Activated CD4-positive, alpha-beta T cell treated with anti-CD3 and anti-CD28 coated beads, Interleukin-2, amount 10 ng/mL, durations not matched to agents 7 days and 5 days (primary cell): ENCODE measurements at places on chromosomes 2 and 18.

DNA sequence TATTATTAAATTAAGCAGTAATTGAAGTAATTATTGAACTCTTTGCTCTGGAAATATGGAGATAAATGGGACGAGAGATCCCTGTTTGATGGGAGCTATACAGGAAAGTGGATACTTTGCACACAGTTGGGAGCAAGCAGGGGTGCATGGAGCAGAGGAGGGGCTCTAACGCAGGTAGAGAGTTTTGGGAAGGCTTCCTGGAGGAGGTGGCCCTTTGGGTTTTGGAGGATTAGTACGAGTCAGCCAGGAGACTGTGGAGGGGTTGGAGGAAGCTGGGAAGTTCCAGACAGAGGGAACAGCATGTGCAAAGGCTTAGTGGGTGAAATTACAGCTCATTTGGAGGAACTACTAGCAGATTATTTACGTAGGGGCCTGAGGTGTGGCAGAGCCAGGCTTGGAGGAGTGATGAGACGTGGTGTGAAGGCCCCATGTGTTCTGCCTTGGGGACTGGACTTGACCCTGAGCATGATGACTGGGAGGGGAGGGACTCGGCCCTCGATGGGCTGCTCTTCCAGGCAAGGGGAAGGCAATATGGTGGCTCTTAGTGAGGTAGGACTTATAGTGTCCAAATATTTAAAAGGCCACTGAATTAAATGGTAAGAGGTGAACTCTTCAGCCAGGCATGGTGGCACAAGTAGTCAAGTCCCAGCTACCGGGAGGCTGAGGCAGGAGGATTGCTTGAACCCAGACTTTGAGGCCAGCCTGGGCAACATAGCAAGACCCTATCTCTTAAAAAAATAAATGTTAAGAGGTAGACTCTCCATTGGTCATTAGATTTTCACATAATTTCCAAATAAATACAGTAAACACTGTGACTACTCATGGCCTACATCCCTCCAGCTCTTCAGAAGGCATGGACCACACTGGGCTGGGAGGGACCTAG is 30.2 kb downstream of the GREB1 start:
- no peak for DNase-seq

DNA sequence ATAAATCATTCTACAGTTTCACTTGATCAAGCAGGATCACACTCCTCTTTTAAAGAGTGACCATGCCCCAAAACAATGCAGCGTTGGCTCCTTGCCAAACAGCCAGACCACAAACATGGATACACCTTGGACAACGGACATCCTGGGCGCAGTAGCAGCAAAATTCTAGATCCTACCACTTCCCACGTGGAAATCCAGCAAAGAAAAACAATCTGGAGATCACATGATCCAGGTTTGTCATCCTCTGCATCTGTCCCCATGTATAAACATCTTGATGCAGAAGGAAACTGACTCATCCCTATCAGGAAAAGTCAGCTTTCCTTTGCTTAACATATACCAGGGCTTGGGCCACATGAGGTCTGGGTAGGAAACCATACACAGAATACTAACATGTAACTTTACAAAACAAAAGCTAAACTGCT is 53.1 kb downstream of the ZNF521 start:
- no peak for DNase-seq

GRCh38 chr2:144424559-144425240 is 95.2 kb downstream of the ZEB2 start:
- no peak for DNase-seq

- no peak for DNase-seq
These were observed 15.4 kb upstream of the HOXD1 start for GRCh38 chr2:176172895-176173566.

DNA sequence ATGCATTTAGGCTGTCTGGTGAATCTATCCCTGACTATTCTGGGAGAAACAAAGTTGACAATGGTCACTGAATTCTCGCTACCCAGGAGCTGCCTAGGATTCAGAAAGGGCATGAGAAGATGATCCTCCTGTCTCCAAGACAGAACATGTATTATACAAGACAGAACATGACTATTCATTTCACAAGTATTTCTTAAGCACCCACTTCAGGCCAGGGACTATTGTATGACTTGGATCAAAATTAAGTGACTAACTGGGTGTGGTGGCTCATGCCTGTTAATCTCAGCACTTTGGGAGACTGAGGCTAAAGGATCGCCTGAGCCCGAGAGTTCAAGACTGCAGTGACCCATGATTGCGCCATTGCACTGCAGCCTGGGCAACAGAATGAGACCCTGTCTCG is 235.8 kb upstream of the RAB12 start:
- DNase-seq, result no peak

DNA sequence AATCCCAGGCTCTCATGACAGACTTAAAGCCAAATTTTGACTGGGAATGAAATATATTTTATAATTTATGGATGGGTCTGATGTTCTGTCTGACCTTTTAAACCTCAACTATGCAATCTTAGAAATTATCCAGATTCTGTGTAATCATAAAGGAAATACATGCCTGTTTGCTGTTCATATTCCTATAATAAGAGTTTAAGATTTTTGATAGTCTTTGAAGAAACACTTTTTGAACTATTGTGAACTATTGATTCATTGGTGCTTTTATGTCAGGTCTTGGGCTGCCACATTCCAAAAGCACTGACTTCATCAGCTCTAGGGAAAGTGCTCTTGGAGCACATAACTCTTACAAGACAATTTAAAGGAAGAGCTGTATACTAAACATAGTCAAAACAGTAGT is 64.2 kb downstream of the CCDC150 start:
- DNase-seq, result no peak

- DNase-seq, result no peak
These were observed 39.1 kb upstream of the ACKR3 start for GRCh38 chr2:236530512-236530911.

- no peak for DNase-seq
These were observed 48.1 kb upstream of the HPCAL1 start for GRCh38 chr2:10254373-10255188.

DNA sequence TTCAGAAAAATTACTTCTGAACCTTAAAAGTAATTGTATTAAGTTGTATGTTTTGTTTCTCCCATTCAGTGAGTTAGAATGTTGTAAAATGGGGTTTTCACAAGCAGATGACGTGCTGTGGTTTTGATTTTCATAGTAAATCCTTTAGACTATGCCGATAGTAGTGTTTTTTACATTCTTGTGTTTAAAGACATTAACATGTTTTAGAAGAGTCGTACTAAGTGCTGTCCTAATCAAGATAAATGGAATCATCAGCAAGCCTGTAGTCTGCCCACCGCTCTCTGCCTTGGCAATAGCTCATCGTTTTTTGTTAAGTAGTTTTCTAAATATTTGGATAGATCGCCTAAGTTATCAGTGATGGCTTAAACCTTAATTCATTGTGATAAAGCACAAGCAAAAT is 21.5 kb downstream of the PKP4 start:
- no peak for DNase-seq

DNA sequence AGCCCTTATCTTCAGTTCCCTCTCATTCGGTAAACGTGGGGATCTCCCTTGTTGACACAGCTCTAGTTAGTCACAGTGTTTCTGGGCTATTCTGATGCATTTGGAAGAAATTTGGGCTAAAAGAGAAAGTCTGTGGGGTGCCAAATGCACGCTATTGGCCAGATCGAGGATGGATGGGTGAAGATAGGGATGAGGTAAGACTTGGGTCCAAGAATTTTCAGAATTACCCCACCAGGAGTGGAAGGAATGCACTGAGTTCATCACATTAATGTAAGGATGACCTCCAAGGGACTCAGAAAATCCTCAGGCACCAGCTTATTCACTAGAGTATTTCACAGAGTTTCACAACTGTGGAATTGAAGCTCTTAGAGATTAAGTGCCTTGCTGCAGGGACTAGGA is 49.3 kb downstream of the NRP2 start:
- no peak for DNase-seq

DNA sequence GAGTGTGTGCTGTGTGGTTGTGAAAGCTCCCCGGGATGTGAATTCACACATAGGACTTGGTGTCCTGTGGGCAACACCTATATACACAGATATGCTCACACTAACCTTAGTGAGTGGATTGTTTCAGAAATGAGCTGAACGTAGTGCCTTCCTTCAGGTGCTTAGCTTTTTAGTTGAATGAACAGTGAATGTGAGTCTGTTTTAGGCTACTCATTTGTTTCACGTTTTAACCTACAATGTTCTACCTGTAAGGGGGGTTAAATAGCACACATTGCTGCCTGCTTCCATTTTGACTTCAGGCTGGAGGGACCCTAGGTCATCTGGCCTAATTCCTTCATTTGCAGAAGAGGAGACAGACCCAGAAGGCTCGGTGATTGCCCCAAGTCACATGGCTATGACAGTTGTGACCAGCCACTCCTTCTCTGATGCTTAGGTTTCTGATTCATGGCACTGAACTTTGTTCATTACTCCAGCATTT is 1.0 kb downstream of the PLEK start:
- DNase-seq, result no peak

DNA sequence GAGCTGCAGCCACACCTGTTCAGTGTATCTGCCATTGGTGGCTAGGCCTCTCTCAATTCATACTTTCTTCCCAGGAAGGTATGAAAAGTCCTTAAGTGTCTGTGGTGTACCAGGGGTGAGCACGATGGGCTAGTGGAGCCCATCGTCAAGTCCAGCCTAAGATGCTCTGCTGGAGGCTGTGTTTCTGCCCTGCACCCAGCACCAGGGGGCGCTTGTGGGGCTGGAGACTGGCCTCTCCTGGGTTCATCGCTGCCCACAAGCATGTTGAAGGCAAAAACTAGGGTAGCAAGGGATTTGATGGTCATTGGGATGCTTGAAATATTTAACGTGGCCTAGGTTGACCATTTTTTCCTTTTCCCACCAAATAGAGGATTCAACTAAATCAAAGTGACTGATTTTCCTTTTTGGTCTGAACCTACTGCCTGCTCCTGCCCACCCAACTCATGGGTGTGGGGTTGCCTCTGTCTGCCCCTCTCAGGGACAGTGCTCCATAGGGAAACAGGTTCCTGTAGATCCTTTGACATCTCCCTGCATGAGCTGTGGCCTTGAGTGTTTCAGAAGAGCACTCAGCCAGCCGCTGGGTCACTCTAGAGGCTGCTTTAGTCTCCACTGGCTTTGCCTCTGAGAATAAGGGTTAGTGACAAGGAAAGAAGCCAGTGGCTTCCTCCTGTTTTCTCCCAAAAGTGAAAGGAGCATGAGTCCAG is 59.0 kb downstream of the TPGS2 start:
- DNase-seq, result no peak

- DNase-seq, result no peak
These were observed 112.8 kb downstream of the PRELID3A start for GRCh38 chr18:12520442-12520992.

- no peak for DNase-seq
These were observed 20.5 kb upstream of the REG3A start for GRCh38 chr2:79180092-79180491.

- DNase-seq, result no peak
These were observed 41.7 kb downstream of the PLEKHM3 start for GRCh38 chr2:207983641-207984042.

GRCh38 chr18:44356566-44357157 is 324.0 kb upstream of the SETBP1 start:
- DNase-seq, result no peak

DNA sequence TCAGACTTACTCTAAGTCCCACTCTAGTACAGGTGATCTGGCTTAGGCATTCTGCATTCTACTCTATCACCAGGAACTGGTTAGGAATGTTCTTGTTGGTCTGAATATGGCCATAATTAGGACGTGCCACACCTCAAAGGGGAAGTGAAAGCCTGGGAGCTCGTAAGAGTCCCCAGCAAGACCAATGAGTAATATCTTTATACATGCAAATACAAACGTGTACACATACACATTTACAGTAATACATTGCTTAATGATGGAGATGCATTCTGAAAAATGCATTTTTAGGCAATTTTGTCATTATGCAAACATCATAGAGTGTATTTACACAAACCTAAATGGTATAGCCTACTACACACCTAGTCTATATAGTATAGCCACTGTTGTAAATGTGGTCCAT is 19.5 kb upstream of the ERCC3 start:
- no peak for DNase-seq

GRCh38 chr18:11760498-11761167 is 71.6 kb downstream of the GNAL start:
- DNase-seq, result no peak

DNA sequence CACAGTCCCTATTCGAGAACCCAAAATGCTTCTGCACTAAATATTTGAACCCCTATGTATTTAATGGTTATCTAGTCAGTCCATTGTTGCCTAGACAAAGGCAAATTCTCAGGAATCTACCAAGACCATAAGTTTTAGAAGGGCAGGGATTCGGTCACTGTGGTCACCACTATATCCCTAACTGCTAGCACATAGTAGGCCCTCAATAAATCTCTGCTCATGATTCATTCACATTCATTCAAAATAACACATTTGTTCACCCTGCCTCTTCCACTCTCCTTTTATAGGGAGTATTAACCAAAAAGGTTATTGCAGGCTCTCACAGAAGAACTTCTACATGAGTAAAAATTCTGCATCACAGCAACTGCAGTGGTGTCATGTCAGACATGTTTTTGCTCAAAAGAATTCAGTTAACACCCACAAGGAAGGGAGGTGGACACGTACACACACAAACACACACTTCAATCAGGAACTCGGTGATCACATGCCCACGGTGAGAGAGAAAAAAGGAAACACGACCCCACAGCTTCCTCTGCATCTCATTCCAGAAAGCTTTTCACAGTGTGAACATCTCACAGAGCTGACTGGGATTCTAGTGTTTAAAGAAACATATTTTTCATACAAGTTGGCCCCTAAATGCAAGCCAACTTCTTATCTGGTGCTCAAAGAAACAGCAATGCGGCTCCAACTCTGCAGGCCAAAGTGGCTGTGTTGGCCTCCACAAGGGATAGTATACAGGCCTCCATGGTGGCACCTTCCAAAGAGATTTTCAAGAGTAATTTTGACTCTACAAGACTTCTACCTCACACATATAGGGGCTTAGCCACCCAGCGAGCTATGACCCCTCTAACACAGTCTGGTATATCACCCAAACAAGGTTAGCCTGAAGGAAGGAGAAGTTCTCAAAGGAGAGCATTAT is 98.0 kb downstream of the ANKRD44 start:
- peak; percentile 54 for DNase-seq

DNA sequence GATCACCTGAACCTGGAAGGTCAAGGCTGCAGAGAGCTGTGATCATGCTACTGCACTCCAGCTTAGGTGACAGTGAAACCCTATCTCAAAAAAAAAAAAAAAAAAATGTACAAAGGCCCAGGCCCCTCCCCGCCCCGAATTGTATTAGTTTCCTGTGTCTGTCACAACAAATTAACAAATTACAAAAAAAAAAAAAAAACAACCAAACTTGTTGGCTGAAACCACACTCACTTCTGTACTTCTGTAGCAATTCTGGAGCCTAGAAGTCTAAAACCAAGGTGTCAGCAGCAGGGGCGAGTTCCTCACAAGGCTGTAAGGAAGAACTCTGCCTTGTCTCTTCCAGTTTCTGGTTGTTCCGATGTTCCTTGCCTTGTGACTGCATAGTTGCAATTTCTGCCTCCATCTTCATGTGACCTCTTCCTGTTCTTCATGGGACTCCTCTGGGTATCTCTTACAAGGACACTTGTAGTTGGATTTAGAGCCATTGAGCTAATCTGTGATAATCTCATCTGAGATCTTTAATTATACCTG is 100.8 kb upstream of the ZSWIM2 start:
- DNase-seq, result no peak

GRCh38 chr2:58047373-58047935 is 848 bp downstream of the VRK2 start:
- DNase-seq, result no peak

- DNase-seq, result no peak
These were observed 325.4 kb downstream of the ERBB4 start for GRCh38 chr2:212213191-212213590.
